ENCODE measurements at places on chromosomes 4 and X.

DNA sequence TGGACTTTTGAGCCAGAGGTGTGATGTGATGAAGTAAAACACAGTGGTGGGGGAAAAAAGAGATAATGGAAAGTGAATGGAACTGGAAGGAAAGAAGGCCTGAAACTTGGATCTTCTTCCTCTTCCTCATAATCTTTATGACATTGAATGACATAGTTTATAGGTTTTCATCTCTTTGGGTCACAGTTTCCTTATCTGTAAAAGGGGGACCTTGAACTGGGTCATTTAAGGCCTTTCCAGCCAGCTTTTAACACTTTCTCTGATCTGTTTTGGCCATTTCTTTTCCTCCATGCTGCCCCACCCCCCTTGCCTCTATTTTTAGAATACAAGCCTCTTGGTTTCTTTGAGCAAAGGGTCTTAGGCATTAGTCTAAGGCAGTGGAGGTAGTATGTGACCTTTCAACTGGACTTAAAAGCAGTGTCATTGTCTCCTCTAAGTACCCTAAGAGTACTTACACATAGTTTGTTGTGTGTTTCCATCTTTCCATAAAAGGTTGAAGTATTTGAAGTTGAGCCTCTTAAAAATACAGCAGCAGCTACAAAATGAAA is 7.8 kb downstream of the CPEB2 start:
- no peak for DNase-seq

GRCh38 chr4:169620880-169621248 is 486 bp downstream of the CLCN3 start:
- DNase-seq, result no peak

DNA sequence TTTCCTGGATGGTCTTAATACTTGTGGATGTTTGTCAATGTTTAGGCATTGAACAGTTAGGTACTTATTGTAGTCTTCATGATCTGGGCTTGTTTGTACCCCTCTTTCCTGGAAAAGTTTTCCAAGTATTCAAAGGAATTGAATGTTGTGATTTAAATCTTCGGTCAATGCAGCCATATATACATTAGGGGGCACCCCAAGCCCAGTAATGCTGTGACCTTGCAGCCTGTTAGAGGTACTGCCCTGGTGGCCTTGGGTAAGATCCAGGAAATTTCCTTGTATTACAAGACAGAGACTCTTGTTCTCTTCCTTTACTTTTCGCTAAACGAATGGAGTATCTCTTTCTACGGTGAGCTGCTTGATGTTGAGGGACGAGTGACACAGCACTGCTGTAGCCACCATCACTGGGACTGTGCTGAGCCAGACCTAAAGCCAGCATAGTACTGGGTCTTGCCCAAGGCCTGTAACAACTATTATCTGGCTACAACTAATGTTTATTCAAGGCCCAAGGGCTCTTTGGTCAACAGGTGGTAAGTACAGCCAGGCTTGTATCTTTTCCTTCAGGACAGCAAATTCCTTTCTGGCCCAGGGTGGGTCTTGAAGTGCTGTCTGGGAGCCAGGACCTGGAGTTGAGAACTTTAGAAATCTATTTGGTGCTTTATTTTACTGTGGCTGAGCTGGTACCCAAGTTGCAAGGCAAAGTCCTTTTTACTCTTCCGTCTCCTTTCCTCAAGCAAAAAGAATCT is 118.3 kb upstream of the ATOH1 start:
- no peak for DNase-seq

DNA sequence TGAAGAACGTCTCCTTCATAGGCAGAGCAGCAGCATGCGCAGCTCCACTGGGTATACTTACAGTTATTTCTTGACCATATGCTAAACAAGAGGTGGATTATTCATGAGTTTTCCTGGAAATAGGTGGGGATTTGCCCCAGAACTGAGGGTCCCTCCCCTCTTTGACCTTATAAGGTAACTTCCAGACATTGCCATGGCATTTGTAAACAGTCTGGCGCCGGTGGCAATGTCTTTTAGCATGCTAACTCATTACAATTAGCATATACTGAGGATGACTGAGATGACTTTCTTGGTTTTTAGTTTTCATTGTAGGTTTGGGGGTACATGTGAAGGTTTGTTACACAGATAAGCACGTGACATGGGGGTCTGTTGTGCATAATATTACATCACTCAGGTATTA is 97.3 kb downstream of the MTNR1A start:
- DNase-seq, result no peak

DNA sequence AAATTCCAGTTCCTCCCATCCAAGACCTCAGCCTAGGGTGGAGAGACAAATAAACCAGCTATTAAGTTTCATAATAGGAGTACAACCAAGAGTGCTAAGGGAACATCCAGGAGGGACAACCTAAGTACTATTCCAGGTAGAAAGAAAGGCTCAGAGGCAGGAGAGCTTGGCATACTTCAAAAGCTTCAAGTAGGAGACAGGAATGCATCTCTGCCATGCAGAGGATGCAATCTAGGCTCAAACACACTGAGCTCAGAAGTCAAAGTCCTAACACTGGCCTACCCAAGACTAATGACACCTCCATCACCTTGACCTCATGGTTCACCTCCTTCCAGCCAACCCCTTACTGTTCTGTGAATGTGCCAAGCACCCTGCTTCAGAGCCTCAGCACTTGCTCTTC is 8.1 kb downstream of the WDFY3 start:
- DNase-seq, result no peak

DNA sequence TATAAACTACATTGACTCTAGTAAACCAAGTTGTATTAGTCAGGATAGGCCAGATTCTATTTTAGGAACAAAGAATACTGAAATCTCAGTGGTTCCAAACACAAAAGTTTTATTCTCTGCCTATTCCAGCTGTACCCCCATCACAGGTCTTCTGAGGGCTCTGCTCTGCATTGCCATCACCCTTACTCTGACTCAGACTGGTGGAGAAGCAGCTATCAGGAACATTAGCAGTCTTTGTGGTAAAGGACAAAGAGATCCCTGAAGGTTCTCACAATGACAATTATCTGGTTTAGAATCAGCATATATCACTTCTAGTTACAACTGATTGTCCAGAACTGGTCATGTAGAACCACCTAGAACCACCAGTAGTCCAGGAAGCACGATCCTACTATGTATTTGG is 251.1 kb downstream of the GLUD2 start:
- DNase-seq, result no peak

- DNase-seq, result peak; percentile 76
Observed at GRCh38 chrX:154546354-154547244, at the start of gene G6PD. Gene G6PD, minus strand, starts transcription at chrX:154546846. Its CDS starts 691 bp downstream, at chrX:154546155.

- DNase-seq, result no peak
Observed at GRCh38 chrX:15718283-15718970, 19.6 kb upstream of the CA5B start.

All from stimulated activated CD4-positive, alpha-beta T cell treated with anti-CD3 and anti-CD28 coated beads, Interleukin-12 subunit alpha, Interleukin-12 subunit beta, amount 100 ng/mL, for 4 hours (primary cell).